Erythroblast (primary cell): ENCODE measurements at places on chromosomes 3 and 15.
A peak's percentile ranks its signal among the peaks of the same experiment; 100 is the strongest.

DNA sequence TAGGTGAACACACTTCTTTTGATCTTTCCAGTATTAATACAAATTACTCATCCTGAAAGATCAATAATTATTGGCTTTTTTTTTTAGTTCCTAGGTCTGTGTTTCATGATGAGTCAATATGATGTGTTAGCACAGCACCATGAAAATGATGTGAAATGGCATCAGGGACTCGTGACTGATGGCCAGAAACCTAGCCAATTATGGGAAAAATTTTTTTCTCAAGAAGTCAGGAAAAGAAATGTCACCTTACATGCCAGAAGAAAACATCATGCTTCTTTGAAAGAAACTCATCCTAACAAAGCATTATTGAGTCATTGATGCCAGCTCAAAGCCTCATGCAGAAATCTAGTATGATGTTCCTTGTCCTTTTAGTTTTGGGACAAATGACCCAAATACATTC lies 468.3 kb upstream of the CBLB start:
- DNase-seq: no peak

- no peak for DNase-seq
Observed at GRCh38 chr3:130379274-130379673, 33.8 kb downstream of the COL6A5 start.

GRCh38 chr15:98272625-98273024 lies 312.1 kb downstream of the ARRDC4 start:
- DNase-seq: no peak

DNA sequence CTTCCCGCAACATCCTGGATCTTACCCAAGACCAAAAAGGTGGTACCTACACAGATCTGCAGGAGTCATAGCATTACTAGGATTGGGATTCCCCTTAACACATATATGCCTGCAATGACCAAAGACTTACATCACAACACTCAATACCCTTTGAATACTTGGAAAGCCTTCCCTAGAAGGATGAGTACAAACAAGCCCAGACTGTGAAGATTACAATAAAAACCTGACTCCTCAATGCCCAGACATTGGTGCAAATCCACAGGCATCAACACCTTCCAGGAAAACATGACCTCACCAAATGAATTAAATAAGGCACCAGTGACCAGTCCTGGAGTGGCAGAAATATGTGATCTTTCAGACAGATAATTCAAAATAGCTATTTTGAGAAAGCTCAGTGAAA lies 326.8 kb downstream of the TBL1XR1 start:
- no peak for DNase-seq

DNA sequence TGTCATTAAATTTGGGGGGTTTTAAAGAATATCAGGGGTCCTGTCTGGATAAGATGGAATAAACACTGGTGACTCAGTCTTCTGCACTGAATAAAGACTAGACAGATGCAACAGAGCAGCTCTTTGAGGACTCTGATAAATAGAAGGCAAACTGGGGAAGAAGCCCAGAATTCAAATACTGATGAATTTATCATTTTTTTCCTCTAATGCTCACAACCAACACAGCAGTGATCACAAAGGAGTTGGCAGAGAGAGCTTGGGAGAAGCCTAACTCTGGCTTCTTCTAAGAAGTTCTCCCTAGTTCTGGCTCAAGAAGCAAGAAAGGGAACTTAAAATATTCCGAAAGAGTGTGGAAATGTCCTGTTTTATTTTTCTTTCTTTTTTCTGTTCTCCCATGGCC lies 597.8 kb downstream of the FGF12 start:
- no peak for DNase-seq

GRCh38 chr3:47601281-47601680 lies 22.6 kb upstream of the CSPG5 start:
- no peak for DNase-seq

DNA sequence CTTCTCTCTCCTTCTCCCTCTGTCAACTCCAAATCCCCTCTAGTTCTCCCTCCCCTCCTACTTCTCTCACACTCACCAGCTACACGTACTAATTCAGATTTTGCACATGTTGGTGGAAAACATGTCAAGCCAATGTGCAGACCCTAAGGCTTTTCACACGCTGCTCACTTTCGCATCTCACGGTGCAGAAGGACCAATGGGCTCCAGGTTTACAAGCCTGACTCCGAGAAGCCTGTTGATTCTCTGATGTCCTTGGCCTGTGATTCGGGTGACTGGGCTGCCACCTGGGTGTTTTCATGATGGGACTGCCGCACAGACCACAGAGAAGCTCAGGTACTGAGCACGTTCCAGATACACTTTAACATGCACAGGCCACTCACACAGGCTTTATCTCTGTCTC lies 3.7 kb downstream of the FOXL2NB start:
- DNase-seq: no peak

DNA sequence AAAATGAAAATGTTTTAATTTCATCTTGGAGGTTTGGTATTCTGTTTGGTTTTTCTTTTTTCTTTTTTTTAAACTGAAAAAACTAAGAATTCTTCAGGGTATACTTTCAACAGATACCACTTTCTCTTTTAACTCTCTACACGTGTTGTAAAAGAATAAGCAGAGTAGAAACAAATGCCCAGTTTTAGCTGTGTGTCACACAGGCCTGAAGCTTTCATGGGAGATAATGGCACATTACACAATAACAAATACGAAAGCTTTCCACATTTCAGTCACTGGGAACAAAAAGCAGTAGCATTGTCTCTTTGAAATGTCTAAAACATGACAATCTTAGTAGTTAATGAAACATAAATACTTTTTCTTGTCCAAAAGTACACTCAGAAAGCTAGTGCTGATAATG lies 818.5 kb downstream of the TBL1XR1 start:
- DNase-seq: no peak

GRCh38 chr3:195856410-195857084 lies 44.8 kb upstream of the MUC4 start:
- DNase-seq: peak; percentile 76

- DNase-seq: no peak
Observed at GRCh38 chr15:41901431-41901830, 7.6 kb upstream of the SPTBN5 start.

- no peak for DNase-seq
Observed at GRCh38 chr3:16364323-16364722, 99.3 kb downstream of the OXNAD1 start.

DNA sequence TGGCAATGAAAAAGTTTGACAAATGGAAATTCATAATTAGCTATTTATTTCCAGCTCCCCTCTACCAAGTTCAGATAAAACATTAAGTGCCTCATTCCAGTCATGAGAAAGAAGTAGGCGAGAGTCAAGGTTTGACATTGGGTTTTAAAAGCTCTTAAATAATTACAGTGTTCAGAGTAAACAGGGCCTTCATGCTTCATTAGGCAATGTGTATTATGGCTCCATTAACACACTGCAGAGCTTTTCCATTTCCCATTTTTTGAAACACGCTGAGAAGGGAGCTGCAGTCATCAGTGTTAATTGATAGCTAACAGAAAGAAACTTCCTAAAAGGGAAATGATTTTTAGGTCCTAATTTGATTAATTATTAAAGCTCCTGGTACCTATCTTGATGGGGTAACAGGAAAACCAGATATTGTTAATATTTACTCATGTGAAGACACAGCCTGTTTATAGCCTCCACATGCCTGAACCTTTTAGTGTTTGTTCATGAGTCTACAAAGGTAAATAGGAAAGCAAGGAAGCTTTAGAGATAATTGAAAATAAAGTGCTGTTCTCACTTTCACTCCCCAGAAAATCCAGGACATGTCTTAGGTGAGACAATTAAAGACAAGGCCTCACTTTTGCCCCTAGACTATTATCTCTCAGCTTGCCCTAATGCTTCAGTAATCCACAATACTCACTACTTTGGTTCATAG lies 28.7 kb downstream of the SST start:
- no peak for DNase-seq

DNA sequence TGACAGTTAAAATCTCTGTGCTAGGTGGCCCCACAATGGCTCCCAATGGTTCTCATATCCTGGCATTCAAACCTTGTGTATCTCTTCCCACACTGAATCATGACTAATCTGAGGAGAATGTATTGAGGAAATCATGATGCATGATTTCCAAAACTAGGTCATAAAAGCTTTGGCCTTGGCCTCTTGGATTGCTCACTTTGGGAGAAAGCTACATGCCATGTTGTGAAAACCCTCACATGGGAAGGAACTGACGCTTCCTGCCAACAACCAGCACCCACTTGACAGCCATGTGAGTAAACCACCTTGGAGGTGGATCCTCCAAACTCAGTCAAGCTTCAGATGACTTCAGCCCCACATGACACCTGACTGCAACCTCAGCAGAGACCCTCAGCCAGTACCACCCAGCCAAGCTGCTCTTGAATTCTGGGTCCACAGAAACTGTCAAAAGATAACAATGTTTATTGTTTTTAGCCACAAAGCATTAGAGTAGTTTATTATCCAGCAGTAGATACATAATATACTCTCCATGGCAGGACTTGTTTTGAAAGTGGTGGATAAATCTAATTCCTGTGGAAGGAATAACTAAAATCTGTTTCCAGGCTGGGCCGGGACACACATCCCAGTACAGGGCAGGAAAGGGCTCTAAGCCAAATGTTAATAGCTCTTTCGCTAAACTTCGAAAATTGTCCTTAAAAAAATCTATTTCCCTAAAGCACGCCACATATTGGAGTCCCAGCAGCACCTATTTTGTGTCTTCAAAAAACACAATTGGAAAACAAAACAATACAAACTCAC lies 1.0 kb upstream of the ZNF620 start:
- DNase-seq: no peak

DNA sequence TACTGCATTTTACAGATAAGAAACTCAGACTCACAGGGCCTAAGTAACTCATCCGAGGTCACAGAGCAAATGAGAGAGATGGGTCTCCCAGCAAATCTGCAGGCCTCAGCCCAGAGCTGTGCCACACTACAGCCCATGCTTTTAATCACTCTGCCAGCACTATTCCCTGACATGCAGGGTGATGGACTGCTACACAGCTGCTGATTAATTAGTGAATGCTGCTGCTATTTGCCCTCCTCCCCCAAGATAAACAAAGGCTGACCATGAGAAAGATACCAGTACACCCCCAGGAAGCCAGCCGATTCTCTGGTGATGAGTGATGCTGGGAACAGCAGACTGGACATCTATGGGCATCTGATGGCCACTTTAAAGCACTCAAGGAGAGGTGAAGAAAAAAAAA lies 39.3 kb downstream of the RFTN1 start:
- DNase-seq: no peak

DNA sequence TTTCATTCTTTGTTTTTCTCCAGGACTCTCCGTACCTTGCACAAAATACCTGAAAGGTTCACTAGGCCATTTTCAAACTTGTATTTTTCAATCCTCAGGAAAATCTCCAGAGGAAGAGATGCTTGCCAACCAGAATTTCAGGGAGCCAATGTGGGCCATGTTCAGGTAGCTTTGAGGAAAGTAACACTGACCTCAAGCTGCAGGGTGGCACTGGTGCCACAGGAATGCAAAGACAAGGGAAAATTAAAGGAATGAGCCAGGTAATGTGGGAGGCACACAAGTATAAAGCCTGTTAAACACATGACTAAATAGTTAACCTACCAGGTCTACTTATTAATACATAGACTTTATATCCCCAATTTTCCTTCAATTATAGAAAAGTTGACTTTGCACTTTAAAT lies 51.9 kb upstream of the GAP43 start:
- DNase-seq: no peak

GRCh38 chr3:44252332-44252959 lies 10.8 kb downstream of the TOPAZ1 start:
- DNase-seq: no peak

GRCh38 chr3:106397006-106397405 lies 528.2 kb upstream of the CBLB start:
- DNase-seq: no peak

DNA sequence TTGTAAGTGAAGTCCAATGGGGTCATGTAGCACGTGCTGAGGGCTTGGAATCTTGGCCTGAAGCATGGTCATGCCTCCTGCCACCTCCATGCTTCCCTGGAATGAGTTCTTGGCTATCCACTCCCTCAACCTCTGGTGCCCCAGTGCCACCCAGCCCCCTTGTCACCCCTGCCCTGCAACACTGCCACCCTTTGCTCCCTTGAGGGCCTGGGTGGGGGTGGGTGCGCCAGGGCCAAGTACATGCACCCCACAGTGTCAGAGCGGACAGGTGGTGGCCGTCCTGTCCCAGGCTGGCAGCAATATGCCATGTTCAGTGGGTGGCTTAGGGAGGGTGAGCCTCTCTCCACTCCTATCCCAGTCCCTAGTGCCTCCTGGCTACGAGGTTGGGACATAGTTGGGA lies 27.6 kb upstream of the C15orf39 start:
- no peak for DNase-seq

GRCh38 chr3:195900436-195901355 lies 7.7 kb downstream of the TNK2 start:
- DNase-seq: no peak

- no peak for DNase-seq
Observed at GRCh38 chr3:138694287-138695007, 85.9 kb downstream of the FAIM start.

GRCh38 chr3:145578471-145578870 lies 582.5 kb downstream of the PLOD2 start:
- no peak for DNase-seq

DNA sequence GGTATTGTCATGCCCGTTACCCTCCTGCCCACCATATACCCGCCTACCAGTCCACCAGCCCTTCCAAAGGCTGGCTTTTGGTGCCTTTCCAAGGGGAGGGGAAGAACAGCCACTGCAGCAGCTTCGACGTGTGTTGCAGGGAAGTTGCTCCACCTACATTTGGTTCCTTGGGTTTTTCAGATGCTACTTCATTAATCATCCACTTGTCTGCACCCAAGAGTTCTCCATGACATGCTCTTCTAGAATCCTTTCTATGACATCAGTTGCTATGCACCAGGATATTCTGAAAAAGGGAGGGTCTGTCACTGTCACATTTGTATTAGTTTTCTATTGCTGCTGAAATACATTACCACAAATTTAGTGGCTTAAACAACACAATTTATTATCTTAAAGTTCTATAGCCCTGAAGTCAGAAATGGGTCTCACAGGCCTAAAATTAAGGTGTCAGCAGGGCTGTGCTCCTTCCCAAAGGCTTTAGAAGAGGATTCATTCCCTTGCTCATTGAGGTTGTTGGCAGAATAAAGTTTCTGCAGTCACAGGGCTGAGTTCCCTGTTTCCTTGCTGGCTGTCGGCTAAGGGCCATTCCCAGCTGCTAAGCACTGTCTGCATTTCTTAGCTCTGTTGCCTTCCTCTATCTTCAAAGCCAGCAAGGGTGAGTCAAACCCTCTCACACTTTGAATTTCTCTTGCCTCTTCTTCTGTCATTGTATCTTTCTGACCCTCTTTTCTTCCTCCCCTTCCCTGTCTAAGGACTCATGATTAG lies at the start of gene LYZL4:
LYZL4 (minus strand) TSS at position 241 of the 762 bp plus-strand sequence. CDS start 3,359 bp downstream, outside the sequence.
- DNase-seq: no peak

DNA sequence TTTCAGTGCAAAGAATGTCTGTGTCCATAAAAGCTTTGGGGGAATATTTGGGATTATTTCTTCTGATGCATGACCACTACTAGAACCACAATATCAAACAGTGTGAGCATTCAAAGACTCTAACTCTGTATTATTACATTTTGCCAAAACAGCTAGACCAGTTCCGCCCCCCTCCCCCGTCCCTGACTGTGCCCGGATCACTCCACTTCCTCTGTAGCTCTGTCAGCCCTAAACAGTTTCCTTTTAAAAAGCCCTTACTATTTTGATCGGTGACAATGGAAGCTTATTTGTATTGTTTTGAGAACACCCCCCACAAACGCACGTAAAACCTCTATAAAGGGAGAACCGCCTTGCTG lies 36.6 kb upstream of the EPHB3 start:
- DNase-seq: no peak

- no peak for DNase-seq
Observed at GRCh38 chr15:27082526-27082925, 111.5 kb downstream of the GABRG3 start.
